ENCODE measurements at places on chromosomes 3 and 15.

DNA sequence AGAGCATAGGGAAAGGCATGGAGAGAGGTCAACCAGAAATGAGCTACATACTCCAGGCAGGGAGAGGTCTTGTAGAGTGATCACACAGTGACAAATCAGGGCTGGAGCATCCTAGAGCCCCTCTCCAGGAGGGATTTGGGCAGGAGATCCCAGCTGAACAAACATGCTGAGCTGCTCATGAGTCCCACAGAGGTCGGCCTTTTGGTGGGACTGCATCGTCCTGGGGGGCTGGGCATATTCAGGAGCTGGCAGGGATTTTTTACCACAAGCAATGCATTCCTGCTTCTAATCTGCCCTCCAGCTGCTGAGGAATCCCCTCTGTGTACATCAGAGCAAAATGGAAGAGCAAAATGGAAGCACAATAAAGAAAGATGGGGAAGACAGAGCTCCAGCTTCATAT lies 94.9 kb downstream of the NTRK3 start:
- no peak for DNase-seq

DNA sequence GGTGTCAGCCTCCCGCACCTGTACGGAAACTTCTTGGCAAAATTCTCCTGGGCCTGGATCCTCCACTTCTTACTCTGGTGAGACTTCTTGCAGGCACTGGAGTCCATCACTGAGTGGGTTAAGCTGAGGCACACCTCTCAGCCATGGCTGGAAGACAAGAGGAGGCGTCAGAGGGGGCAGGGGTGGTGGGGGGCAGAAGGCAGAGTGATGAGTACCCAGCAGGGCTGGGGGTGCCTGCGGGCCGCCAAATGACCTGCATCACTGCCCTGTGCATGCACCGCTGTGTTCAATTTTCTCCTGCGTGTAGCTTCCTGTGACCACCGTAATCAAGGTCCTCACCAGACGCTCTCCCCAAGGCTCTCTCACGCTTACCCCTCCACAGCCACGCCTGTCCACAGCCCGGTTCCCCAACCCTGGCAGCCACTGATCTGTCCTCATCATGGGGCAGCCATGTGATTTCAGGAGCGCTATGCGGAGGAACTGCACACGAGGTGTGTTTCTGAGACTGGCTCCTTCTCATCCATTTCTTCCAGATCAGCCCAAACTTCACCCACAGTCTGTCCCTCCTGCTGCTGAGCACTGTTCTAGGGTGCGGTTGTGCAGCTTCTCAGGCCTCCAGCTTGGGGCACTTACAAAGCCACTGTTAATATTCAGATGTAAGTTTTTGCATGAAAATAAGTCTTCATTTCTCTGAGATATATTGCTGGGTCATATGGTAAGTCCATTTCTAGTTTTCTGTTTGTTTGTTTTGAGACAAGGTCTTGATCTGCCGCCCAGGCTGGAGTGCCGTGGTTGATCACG lies 5.2 kb downstream of the C3orf22 start:
- no peak for DNase-seq

DNA sequence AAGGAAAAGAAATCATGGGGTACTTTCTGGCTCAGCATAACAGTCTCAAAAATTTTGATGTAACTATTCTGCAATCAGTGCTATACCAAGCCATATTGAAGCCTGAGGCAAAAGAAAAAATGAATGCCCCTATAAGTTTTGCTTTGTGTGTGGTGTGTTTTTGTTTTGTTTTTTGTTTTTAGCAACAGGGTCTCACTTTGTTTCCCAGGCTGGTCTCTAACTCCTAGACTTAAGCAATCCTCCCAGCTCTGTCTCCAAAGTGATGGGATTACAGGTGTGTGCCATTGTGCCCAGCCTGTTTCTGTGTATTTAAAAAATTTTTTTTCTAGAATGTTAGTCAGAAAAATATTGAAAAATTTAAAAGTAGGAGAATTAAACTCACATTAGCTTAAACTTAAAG lies 93.2 kb downstream of the ZNF280D start:
- no peak for DNase-seq

DNA sequence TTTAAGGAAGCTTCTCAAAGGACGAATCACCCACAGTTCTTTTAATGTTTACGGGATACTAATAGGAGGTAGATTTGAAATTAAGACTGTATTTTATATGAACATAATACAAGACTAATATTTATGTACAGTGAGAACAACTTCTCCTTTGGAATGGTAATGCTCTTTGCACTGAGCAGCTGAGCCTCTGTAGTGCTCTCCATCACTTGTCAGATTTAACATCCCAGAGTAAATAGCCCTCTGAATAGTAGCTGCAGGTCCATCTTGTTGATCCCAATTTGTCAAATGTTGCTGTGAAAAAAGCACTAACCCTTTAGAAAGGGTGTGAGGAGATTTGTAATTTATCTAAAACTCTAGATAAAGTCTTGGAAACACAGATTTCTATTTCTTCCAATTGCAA lies 351.4 kb upstream of the KCNMB2 start:
- no peak for DNase-seq

- DNase-seq, result no peak
Observed at GRCh38 chr3:127790882-127791183, 31.5 kb downstream of the MGLL start.

- no peak for DNase-seq
Observed at GRCh38 chr3:4582624-4583023, 89.5 kb downstream of the ITPR1 start.

GRCh38 chr15:36218991-36219390 lies 360.4 kb upstream of the CDIN1 start:
- DNase-seq, result no peak

DNA sequence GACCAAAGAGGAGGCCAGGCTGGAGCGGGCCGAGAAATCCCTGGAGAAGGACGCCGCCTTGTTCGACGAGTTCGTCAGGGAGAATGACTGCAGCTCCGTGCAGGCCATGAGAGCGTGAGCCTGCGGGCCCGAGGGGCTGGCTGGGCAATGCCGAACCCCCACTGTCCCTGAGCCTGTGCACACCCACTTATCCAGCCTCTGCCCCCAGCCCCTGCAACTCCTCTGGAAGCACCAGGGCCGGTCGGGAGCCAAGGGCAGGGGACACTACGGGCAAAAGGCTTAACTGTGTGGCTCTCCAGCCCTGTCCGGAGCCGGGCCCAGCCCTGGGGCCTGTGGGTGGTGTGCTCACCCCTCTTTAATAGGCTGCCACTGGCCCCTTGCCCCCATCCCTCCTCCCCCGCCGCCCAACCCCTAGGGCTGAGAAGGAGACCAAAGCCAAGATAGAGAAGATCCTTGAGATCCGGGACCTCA lies 24.0 kb downstream of the CFAP100 start:
- no peak for DNase-seq

DNA sequence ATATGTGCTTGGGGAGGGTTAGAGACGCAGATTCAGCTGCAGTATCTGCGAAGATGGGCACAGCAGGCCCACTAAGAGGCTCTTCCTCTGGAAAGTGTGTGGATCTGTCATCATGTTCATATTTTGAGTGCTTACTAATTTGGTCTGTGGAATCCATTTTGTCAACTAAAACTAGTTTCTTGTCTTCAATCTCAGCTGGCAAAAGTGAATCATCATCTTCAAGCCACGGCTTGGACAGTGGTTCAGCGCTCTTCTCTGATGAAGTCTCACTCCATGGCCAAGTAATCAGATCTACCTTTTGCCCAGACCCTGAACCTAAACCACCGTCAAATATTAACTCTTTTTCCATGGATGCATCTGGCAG lies 76.2 kb downstream of the IMPG2 start:
- no peak for DNase-seq

GRCh38 chr3:140092848-140093536 lies 158.0 kb downstream of the CLSTN2 start:
- no peak for DNase-seq

GRCh38 chr3:53807117-53807810 lies 39.0 kb downstream of the CHDH start:
- no peak for DNase-seq

DNA sequence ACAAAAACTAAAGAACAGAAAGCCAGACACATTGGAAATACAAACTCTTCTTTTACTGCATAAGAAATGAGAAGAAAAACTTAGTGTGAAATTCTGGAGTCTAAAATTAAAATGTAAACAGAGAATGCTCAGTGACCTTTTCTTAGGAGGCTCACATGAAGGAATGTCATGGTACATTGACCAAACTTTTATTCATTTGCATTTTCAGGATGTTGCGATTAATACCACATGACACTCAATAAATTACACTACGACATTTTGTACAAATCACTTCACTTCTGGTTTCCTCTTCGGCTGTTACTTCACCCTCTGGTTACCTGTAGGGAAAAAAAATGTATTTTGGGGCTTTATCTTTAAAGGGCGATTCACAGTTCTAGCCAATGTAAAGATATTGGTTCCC lies 56.4 kb upstream of the ACTC1 start:
- DNase-seq, result no peak

GRCh38 chr15:38070778-38071177 lies 136.3 kb downstream of the TMCO5A start:
- no peak for DNase-seq

GRCh38 chr3:187769771-187770170 lies 24.5 kb upstream of the BCL6 start:
- no peak for DNase-seq

- no peak for DNase-seq
Observed at GRCh38 chr15:68502398-68502901, 70.5 kb upstream of the ITGA11 start.

DNA sequence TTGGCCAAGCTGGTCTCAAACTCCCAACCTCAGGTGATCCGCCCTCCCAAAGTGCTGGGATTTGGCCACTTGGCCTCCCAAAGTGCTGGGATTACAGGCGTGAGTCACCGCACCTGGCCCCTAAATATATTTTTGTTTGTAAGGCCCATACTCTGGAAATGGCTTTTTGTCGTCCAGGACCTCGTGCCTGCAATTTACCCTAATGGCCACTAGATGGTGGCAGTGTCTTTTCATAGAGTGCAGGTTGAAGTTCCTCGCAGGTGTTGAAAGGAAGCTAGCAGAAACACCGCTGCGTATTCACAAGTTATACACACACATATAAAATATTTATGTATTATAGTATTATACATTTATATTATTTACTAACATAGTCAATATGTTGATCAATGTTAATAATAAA lies 97.2 kb downstream of the LRTM1 start:
- peak; percentile 5 for DNase-seq
